ENCODE measurements at places on chromosomes 1 and 21. TPM values are rescaled to one million over a fixed set of nuclear protein-coding genes. Genes with fewer than 3 reads are reported as not detected.

GRCh38 chr1:150164779-150165178, 15.1 kb downstream of the PLEKHO1 start:
- DNase-seq = peak; percentile 27

The LENEP gene
- total RNA-seq = not detected

The ICOSLG gene
- total RNA-seq = 3.5 TPM

The CHTOP gene
- total RNA-seq = 21.7 TPM

DNA sequence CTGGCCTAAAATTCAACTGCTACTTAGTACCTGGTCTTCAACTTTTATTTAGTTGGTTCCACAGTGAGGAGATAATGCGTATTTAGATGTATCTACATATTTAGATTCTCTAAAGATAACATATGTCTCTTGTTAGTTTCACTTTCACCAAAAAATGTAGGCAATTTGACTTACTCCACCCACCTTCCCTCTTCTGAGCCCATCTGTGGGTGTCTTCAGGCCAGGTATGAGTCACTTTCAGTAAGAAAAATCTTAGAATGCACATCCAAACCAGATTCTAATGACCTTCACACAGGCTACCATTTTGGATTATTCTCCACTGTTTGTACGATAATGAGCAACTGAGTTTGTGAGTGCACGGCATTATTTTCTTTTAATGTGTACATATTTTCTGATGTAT, 501.7 kb downstream of the NEGR1 start:
- DNase-seq = no peak

GRCh38 chr1:156383023-156383422, 14.0 kb downstream of the RHBG start:
- DNase-seq = peak; percentile 83

The CFAP141 gene
- not detected for total RNA-seq

DNA sequence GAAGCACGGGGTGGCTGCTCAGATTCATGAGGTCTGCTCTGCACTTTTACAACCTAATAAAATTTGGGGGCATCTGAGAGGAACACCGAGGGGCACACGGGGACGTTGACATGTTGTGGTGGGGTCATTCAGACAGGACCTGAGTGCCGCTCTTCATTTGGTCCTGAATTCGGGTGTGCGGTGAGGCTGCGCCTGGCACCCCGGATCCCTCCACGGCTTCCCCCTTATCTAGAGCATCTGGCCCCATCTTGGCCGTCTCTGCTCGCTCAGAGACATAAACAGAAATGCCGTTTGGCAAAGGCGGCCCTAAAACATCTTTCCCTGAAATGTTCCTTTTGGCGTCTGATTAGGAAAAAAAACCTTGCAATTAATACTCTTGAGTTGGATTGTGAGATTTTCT, 157.2 kb downstream of the PRDM16 start:
- no peak for DNase-seq

GRCh38 chr1:227120826-227121225, 180.7 kb downstream of the COQ8A start:
- DNase-seq = peak; percentile 24

DNA sequence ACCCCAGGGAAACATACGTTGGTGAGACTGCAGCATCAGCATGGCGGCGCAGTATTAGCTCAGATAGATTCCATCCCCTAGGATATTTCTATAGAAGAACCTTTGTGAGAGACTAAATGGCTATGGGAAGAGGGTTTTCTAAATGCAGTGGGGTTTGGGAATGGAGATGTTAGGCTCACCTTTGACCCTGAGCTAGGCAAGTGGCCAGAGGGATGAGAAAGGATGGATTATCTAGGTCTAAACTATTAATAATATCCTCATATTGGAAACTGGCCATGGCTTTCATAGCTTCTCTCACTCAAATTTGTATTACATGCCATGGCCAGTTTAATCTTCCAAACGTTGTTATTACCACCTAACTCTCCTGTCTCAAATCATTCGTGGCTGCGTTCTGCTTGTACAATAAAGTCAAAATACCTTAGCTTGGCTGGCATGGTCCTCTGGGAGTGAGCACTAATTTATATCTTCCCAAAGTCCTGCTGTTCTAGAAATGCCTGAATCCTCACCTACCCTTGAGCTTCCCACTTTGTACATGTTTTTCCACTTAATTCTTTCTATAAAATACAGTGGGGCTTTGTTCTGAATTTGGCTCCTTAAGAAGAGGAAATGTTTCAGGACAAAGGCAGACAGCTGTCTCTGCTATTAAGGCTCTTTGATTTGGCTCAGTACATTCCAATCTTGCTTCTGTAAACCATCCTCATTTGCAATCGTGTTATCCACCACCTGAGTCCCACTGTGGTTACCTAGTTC, 31.0 kb upstream of the COG2 start:
- DNase-seq = peak; percentile 23

The DNALI1 gene
- 26.3 TPM for total RNA-seq

DNA sequence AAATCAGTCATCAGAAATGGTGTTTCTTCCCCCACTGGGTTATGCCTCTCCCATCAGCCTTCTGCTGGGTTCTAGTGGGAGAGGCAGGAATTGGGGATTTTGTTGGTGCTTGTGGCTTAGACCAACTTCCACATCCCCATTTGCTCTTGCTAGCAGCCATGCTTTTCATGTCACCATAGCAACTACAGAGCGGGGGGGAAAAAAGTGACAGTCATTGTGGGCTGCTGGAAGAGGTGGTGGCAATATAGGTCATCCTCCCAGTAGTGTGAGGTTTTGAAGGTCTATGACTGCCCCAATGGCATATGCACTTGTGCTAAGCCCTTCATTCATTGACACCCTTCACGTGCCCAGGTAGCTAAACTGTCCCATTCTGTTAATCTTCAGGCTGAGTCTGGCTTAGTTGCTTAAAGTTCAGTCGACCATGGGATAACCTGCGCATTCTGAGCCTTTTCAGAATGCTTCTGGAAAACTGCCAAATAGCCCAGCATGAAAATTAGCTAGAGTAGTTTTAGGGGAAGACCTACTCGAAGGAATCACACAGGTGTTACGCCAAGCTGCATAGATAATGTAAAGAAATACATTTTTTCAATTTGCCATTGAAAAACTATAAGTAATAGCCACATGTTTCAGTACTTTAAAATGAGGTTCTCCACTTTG, 53.7 kb upstream of the ZNF326 start:
- peak; percentile 20 for DNase-seq

DNA sequence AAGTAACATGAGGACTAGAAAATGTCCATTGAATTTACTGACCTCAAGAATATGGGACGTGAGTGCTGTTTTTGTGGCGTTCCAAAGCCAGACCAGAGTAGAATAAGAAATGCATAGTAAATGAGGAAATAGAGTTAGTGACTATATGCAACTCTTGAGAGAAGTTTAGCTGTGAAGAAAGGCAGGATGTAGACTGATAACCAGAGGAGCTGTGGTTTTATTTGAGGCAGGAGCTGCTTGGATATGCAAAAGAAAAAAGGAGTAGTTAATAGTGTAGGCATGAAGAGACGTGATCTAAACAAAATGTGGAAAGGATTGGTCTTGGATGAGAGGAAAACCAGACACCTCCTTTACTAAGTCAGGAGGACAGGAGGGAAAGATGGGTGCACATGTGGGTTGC, 28.2 kb downstream of the DNAH14 start:
- DNase-seq = no peak

GRCh38 chr1:233935297-233935868, 30.9 kb downstream of the SLC35F3 start:
- no peak for DNase-seq

GRCh38 chr1:183933528-183934179, 103.9 kb downstream of the COLGALT2 start:
- no peak for DNase-seq

- no peak for DNase-seq
These were observed 29.0 kb downstream of the PRMT2 start for GRCh38 chr21:46664316-46664995.

The F5 gene
- total RNA-seq = not detected

- no peak for DNase-seq
These were observed 39.9 kb upstream of the AJAP1 start for GRCh38 chr1:4614371-4615137.

The DNASE2B gene
- total RNA-seq = not detected

GRCh38 chr1:90325168-90325567, 330.3 kb downstream of the ZNF326 start:
- no peak for DNase-seq

DNA sequence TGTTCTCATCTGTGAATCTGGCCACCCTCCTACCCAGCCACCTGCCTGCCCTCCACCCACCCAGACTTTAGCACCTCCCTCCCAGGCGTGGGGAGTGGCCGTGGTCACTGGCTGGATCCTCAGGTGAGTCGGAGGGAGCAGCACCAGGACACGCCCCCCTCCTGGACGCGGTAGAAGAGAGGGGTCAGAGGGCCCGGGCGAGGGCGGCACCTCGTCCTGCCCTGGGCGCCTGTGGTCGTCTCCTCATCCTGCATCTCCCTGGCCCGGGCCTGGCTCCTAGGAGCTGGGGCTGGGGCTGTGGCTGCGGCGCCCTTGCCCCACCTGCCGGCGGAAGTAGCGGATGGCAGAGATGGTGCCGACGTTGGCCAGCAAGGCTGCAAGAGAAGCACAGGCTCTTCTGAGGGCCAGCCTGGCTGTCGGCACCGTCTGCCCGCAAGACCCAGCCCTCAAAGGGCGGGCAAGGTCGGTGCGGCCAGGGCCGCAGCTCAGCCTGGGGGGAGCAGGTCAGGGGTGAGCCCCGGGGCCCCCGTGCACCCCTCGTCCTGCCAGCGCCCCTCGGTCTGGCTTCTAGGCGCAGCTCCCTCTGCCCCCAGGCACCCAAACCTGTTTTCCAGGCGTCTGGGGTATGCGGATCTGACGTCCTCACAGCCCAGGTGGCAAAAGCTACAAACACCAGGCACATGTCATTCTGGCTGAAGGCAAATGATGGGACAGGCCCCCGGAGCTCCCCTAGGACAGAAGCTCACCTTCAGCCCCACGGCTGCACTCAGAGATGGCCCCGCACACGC, 5.8 kb downstream of the PERM1 start:
- DNase-seq = peak; percentile 85

The RIMS3 gene
- 0.45 TPM for total RNA-seq

DNA sequence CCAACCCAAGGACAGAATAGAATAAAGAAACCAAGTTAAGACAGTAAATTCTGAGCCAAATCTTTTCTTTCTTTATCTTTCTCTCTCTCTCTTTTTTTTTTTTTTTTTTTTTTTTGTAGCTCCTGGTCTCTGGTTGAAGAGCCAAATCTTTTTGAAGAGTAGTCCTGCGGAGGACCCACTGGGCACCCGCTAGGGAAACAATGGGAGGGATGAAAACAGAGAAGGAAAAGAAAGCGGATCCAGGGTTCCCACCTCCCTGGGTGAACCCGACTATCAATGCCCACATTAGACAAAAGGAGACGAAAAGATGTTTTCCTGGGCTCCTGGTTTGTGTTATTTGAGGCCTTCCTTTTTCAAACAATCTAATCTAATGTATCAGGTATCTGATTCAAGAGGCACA, 49.8 kb upstream of the FBXO28 start:
- DNase-seq = no peak

DNA sequence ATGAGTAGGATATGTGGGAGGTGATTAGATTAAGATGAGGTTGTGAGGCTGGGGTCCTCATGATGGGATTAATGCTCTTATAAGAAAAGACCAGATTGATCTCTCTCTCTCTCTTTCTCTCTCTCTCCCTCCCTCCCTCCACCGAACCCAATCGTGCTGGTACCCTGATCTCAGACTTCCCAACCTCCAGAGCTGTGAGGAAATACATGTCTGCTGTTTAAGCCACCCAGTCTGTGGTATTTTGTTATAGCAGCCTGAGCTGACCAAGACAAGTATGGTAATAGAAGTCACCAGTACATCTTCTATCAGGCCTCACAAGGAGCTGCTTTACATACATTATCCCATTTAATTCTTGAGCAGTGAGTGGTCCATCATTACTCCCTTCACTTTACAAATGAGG, 149.8 kb downstream of the RUNX1 start:
- DNase-seq = no peak

The RABGAP1L gene
- total RNA-seq = 100 TPM

DNA sequence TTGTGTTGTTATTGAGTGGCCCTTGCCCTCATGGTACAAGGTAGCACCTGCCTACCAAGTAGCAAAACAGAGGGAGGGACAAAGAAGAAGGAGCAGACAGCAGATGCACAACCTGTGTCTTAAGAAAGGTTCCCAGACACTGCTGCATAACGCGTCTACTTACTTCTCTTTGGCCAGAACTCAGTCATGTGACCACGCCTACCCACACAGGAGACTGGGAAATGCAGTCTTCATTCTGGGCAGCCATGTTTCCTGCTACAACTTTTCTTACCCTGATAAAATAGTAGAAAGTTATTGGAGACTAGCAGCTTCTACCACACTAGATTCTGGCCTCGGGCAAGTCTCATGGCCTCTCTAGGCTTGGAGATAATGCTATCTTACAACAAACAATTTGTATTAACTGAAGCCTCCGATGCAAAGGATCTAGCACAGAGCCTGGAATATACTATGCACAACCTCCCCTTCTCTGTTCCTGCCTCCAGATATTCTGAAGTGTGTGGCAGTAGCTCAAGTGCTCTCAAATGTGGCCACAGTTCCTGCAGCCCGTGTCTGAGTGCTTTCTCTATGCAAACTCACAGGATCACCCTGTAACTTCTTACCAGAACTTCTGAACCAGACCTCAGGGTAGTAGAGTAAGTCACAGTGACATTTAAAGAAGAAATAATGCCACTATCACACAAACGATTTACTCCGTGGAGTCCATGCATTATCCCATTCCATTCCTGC, 34.1 kb upstream of the BTG2 start:
- peak; percentile 91 for DNase-seq

DNA sequence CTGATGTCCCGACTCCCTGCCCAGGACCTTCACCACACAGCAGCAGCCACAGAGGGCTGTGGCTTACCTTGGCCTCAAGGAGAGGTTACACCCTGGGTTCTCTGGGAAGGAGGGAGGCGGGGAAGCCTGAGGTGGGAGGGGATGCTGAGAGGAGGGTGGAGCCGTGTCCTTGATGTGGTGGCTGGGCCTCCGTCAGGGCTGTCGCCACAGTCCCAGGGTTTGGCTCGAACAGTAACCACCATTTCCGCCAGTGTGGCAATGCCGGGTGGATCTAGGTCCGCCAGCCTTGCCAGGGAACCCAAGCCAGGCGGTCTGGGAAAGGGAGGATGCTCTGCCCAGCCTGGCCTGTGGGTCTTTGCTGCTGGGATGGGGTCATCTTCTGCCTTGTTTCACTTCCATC, 18.4 kb upstream of the CDCA8 start:
- no peak for DNase-seq

All from stomach (tissue), 19 donors.